HAP-1 (cell line): ENCODE measurements at places on chromosomes 7 and 10.

DNA sequence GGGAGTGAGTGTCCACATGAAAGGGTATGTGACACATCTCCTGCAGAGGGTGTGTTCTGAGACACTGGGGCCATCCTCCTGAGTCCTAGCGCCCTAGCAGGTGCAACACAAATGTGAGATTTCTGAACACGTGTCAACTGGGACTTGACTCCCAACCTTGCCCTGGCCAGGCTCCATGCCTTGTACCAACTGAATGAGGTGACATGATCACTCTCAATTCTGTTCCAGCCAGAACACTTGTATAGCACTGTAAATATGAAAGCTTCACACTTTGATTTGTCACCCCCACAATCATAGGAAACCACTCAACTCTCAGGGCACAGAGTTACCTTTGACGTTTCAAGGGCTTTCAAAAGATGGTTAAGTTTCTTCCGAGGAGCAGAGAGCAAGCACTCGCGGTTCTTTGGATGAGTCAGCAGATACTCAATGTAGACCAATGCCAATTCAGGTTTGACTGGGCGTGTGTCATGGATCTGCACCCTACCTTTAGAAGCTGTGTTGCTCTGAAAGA is 48.6 kb downstream of the NCAPG2 start:
- DNase-seq, result no peak

GRCh38 chr10:100977436-100977835 is 8.1 kb downstream of the SEMA4G start:
- no peak for DNase-seq

GRCh38 chr10:72171175-72171630 is 44.6 kb upstream of the ANAPC16 start:
- DNase-seq, result peak; percentile 15

DNA sequence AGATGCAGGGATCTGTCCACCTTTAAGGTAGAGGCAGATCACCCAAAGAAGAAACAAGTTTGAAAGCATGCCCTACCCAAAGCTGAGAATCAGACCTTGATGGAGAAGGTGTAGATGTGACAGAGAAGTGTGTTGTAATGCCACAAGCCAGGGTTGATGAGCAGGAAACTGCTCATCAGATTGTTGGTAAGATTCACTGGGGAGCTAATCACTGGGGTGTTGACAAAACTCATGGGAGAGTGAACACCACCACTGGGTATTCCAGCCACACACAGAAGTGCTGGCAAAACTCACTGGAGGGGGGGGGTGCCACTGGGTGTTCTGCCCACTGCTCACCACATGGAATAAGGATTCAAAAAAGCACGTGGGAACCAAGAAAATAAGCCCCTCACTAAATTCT is 95.2 kb downstream of the IQUB start:
- no peak for DNase-seq

- no peak for DNase-seq
These were observed 55.1 kb upstream of the FHIP2A start for GRCh38 chr10:114766470-114766869.

- DNase-seq, result no peak
These were observed 28.7 kb downstream of the RBM48 start for GRCh38 chr7:92557249-92557648.

DNA sequence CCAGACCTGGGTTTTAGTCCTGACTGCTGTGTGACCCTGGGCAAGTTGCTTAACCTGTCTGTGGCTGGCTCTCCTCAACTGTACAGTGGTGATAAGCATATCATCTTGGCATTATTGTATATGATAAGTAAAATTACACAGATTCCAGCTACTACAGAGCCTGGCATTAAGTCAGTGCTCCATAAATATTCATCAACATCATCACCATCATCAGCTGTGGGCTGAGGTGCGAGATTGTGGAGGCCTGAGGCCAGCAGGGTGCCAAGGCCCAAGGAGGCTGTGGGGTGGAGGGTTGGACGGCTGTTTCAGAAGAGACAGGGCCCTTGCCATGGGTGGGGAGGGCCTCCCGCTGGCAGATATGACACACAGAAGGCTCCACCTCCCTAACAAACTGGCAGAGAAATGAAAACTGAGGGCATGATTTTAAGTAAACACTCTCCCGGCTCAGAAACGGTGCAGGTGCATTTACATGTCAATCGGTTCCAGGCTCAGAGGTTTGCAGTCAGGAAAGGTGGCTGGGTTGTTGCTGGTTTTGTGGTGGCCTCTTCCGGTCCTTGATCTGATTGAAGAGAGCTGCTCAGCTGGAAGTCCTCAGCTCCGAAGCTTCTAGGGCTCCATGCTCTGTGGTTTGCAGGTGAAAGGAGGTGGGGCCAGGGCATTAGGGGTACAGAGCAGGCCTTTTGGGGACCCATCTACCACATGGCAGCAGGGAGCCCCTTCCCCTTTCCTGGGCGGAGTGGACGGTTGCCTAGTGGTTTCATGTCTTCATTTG is 10.2 kb downstream of the CRYGN start:
- no peak for DNase-seq

DNA sequence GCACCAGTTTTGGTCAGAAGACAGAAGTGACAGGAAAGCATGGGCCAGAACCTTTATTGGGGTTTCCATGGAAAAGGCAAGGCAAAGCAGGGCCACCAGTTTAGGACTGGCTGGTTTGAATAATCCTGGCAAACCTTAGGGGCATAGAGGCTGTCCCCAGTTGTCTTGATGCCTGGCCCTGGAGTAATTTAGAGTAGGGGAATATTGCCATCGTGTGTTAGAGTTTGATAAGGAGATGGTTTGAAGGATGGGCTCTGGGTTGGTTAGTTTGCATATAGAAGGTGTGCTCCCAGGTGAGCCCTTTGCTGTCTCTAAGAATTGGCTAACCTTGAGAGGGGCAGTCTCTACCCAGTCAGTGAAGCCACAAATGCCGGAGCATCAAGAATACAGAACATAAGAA is 79.6 kb downstream of the ZNF777 start:
- no peak for DNase-seq

DNA sequence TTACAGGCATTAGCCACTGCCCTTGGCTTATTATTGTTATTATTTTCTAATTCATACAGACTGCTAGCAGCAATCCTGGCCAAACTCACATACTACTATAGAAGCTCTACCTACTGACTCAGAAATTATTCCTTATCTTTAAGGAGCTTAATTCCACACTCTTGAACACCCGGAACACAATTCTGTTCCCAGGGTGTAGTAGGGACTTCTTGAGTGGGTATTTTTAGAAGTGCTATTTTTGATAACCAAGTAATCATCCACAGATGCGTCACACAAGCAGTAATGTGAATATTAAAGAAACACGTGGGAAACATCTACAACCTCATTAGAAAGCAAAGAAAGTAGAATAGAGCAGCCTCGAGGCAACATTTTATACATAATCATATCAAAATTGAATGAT is 149.2 kb downstream of the PTEN start:
- no peak for DNase-seq

DNA sequence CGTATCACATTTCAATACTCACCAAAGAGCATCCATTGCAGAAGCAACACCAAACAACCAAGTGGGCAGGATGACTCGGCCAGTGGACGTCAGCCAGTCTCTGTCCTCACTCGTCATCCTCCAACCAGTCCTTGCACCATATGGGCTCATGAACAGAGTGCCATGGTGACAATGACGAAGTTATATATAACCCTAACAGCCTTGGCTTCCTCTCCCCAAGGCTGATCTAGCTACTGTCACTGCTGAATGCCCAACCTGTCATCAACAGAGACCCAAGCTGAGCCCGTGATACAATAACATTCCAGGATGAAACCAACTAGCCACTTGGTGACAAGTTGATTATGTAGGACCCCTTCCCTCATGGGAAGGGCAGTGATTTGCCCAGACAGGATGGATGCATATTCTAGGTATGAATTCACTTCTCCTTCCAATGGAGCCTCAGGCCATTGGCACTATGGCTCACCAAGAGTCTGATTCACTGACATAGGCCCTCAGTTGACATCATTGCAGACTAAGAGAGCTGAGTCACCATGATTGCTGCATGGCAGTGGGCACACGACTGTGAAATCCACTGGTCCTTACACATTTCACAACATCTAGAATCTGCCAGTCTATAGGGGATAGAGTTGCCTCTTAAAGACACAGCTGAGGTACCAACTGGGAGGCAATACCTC is 26.3 kb upstream of the PPIF start:
- no peak for DNase-seq

DNA sequence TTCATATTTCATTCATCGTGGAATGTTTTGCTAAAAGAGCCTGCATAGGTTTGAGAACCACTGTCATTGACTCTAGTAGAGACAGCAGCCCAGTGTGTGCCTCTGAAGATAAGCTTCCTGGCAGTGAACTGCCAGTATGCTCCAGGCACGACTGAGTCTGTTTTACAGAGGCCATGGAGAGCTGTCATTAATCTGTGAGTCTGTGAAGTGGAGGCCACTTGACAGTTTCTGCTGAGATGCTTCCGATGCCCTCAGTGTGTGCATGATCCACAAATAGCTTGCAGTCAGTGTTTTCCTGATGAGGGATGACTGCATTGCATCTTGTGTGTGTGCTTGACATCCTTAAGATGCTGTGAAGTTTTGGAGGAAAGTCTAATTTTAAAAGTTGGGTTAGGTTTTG is 162.2 kb downstream of the PFKFB3 start:
- DNase-seq, result no peak

GRCh38 chr10:114179148-114179547 is at the start of gene TDRD1:
Gene TDRD1, plus strand, starts transcription at chr10:114179353. Its CDS starts 8,479 bp downstream, at chr10:114187832.
- DNase-seq, result no peak

DNA sequence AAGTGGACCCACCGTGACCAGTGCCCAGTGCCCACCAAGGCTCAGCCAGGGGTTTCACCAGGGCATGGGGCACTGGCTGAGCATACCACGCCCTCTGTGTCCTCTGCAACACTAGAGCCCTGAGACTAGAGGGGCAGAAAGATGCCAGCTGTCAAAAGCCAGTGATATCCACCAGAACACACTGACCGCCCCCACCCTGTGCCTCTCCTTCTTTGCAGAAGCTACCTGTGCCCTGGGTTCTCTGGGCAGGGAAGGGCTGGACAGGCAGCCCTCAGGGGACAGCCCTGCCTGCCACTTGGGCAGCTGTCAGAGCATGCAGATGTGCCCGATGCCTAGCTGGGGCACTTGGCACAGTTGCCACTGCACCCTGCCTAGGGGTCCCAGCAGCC is 494 bp downstream of the VSIR start:
- DNase-seq, result no peak

GRCh38 chr10:81108516-81109199 is 571.0 kb downstream of the SH2D4B start:
- no peak for DNase-seq

- DNase-seq, result no peak
These were observed 14.8 kb downstream of the ZNF316 start for GRCh38 chr7:6651851-6652445.

DNA sequence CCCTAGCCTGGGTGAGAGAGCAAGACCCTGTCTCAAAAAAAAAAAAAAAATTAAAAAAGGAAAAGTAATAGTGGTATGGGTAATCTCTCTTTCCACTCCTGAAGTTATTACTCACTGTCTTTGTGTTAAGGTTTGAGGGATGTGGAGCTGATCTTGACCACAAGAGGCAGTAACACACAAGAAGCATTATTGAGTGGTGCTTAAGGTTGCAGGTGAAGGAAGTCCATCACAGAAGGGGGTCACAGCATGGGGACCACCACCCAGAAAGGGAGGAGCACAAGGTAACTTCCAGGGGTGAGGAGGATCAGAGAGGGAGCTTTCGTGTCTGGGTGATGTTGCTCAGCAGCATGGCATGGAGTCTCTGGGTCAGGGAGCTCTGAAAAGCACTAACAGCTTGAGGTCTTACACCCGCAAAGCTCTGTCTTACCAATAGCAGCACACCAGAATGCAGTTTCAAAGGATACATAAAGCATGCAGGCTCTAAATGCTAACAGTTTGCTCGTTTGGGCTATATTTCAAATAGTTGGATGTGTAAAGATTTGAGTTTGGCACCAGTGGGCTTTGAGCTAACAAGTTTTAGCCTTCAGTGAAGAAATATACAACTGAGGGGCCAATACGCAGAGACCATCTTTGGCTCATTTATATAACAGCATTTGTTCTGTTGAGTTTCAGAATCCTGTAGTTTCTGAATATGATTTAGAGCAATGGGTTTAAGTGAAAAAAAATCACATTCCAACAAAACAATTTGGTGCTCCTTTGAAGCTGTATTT is 100.4 kb upstream of the DNAJC1 start:
- no peak for DNase-seq

GRCh38 chr7:131011976-131012375 is 278.0 kb upstream of the KLF14 start:
- peak; percentile 94 for DNase-seq

DNA sequence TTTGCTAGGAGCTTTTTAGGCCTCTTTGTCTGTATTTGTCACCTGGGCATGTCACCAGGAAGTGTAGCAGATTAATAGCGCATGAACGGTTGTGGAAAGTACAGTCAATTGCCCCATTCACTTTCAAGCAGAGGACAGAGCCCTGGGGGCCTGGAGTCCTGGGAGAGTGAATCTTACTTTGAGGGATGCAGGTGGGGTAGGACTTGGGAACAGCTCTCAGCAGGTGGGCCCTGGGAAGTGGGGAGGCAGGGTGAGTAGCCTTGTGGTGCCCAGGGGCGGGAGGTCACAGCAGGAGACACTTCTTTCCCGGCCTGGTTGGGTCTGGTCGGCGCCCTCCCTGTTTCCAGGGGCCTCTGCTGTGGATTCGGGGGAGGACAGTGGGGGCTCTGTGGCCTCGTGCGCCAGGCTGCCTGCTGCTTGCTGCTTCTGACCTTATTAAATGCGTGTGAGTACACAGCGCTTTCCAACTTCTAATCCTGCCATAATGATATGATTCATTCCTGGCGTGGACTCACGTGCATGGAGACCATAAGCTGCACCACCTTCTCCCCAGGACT is 51.6 kb upstream of the AQP1 start:
- no peak for DNase-seq

GRCh38 chr10:5564537-5565204 is 39.9 kb downstream of the CALML3 start:
- DNase-seq, result no peak

GRCh38 chr10:47058961-47059391 is 147.7 kb downstream of the PTPN20 start:
- no peak for DNase-seq

DNA sequence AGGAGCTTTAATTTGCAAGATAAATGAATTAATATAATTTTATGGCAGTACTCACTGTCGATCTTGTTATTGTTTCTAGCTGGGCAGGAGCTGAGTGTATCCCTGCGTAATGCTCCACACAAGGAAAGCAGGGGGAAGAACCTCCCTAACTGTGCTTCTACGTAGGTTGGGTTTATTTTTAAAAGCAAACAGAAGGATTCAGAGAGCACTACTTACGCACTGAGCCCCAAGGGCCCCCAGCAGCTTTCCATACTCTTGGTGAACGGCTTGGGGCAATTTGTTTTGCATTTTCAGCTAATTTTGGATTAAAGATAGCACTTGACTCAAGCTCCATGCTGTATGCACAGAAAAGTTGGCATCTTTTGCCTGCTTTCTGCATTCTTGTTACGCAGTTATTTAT is 9.6 kb downstream of the DUSP5 start:
- DNase-seq, result no peak

DNA sequence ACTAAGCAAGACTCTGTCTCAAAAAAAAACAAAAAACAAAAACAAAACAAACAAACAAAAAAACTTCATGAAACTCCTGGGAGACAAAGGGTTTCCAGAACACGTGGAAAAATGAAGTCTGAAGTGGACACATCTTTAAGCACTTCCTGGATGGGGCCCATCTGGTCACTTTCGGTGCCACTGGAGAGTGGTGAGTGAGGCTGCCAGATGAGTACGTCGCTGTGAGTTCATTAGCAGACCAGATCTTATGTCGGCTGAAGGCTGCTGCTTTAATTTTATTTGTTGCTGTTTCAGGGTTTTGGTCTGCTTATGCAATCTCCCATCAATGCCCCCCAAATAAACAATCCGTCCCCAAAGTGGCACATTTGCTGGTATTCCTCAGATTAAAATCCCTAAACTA is 64.4 kb downstream of the NPTX2 start:
- DNase-seq, result no peak

GRCh38 chr10:110151467-110151866 is 55.9 kb upstream of the MXI1 start:
- no peak for DNase-seq
